ENCODE measurements at places on chromosomes 4 and X.

- no peak for DNase-seq
These were observed 3.8 kb downstream of the FGG start for GRCh38 chr4:154608361-154609252.

GRCh38 chr4:169372791-169373190 is 102.0 kb upstream of the SH3RF1 start:
- no peak for DNase-seq

GRCh38 chr4:26173619-26174018 is 147.2 kb upstream of the RBPJ start:
- DNase-seq: no peak

DNA sequence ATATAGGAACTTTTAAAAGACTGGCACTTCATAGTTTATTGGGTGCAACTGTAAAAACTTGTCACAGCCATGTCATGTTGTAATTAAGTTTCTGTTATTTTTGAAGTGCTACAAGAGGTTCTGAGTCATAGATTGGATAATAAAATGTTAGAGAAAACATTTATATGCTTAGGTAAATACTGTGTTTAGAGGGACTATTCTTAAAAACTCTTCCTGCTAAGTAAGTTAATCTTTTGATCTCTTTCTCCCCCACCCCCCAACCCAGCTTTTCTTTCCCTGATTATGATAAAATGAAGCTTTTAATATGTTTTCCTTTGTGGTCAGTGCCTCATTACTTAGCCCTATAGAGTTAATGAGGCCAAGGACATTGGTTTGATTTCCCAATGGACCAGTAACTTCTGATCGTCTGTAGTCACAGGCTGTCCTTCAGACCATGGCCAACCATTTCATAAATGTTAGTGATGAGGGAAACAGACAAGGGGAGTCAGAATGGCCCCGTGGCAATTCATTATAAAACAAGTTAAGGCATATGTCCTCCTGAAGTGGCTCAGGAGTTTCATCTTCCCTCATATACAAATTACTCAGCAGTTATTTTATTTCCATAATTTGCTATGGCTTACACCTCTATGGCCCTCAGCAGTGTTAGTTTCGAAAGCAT is 3.9 kb upstream of the PDLIM5 start:
- DNase-seq: no peak

- no peak for DNase-seq
These were observed 66.0 kb upstream of the CHRNA9 start for GRCh38 chr4:40269133-40269532.

GRCh38 chr4:66204534-66205247 is 534.4 kb upstream of the EPHA5 start:
- DNase-seq: no peak

DNA sequence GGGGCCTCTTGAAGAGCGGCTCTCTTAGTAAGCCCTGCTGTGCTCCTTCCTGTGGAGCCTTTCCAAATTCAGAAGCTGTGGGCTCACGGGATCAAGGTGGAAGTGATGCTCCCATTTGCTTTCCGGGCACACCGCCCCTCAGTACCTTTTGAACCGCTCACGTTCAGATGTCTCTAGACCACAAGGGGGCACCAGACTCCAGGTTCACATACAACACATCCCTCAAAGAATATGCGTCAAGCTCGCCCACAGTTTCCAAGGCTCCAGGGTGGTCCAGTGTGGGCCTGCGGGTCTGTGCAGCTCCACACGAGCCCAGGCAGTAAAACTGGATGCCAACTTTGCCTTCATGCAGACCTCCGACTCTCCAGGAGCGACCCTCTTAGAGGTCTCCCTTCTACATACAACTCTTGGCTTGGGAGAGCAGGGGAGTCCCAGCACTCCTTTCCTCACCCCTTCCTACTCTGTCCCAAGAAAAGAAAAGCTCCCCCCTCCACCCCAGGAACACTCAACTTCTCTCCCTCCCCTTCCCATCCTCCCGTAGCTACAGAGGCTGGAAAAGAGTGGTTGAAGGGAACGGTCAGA is 11.0 kb downstream of the SUPT20HL1 start:
- peak; percentile 34 for DNase-seq

GRCh38 chr4:68070302-68070701 is 59.4 kb downstream of the TMPRSS11F start:
- DNase-seq: no peak

GRCh38 chr4:74654230-74654681 is 140.1 kb downstream of the BTC start:
- DNase-seq: no peak

DNA sequence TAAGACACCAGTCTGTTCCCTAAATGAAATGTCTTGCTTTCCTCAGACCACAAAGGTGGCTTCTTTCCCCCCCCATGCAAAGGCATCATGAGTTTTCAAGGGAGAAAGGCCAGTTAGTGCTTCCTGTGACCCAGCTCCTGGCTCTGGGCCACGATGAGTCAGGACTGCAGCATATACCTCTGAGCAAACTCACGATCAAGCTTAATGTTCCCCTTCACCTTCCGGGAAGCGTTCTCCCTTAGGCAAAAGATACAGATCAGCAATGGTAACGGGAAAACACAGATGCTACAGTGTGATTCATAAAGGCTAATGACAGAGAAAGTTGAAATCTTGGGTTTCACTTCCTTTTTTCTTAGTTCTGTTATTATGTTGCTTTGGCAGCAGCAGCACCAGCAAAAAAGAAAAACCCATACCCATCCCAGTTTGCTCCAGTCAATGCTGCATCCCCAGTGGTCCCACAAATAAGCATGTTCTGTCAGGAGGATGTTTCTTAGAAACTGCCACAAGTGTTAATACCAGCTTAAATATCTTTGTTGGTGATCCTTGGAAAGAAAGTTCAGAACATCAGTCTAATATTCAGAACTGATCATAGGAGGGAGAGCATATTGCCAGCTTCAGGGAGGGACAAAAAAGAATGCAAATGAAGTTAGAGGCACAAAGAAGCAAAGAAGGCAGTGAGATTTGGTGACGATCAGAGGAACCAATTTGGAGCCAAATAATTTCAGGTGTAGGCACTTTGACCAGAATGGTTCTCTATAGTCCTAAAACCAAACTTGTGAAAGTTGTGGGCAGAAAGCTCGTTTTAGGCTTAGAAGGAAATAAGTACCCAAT is 41.2 kb downstream of the LONRF3 start:
- no peak for DNase-seq

DNA sequence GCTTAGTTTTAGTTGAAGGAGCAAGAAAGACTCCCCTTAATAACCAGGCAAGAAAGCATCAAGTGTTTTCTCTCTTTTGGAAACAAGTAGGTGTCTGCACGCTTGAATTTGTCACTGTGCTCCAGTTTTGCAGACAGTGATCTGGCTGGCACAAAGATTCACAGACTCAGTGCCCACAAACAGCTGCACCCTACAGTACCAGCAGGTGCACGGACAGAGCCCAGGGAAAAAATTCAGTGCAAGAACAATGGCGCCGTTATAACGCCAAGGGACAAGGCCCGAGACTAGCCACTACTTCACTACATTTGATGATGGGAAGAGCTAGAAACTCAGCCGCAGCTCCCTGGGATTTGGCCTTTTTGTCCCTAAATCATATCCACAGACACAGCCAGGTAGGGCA is 56.0 kb downstream of the ZNF827 start:
- no peak for DNase-seq

DNA sequence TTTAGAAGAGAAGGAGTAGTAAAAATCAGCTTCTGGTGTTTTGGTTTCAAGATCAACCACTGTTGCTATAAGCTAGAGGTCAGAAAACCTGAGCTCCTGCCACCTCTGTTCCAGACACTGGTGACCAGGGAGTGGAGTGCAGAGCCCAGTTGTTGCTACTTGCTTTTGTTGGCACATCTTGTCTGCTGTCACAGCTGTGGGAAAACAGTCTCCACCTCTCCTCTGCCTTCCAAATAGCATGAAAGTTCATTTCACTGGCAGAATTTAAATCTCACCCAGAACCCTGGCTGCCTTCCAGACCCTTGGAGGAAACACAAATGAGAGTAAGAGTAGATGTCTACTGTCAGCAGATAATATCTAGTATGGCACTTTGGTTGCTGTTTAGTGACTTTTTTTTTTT is 297.5 kb upstream of the KLF3 start:
- DNase-seq: no peak

GRCh38 chrX:94366616-94367015 is 692.6 kb downstream of the FAM133A start:
- no peak for DNase-seq

DNA sequence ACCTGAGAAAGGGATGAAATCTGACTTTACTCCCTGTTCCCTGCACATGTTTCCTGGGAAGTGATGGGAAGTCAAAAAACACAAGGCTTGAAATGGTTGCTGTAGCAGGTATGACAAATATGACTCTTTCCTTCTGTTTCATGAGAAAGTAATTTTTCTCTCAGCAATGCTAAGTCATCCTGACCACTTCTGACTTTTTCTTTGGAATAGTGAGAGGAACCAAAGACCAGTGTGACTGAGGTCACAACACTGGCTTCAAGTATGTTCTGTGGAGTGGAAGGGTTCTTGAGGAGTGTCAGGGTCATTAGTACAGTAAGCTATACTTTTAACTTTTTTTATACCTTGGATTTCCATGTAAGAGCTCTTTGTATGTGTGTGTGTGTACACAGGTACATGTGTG is 225.3 kb downstream of the PPP3CA start:
- no peak for DNase-seq

- DNase-seq: no peak
These were observed 100.1 kb upstream of the VCX3B start for GRCh38 chrX:8364369-8365141.

DNA sequence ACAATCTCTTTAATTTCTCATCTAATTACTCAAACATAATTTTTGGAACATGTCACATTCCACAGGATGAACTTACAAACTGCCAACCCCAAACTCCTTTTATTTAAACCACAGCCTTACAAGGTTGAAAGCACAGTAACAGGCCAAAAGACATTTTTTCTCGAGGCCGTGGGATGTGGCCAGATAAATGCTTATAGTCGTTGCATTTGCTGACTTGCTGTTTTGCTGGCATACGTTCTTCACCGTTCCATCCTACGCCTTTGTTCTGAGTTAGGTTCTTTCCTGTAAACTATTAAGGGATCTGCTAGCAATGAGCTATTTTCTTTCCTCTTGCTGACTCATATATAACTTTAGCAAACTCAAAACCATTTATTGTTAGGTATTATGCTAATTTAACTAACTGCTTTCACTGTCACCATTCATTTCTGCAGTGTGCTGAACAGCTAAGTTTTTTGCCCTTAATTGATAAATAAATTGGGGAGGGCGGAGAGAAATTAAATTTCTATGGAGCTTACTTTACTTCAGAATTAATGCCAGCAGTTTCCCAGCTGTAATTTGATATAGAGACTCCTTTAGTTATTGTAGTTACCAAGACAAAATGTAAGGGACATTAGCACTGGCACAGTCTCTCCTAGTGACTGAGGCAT is 135.1 kb upstream of the PACRGL start:
- DNase-seq: no peak

DNA sequence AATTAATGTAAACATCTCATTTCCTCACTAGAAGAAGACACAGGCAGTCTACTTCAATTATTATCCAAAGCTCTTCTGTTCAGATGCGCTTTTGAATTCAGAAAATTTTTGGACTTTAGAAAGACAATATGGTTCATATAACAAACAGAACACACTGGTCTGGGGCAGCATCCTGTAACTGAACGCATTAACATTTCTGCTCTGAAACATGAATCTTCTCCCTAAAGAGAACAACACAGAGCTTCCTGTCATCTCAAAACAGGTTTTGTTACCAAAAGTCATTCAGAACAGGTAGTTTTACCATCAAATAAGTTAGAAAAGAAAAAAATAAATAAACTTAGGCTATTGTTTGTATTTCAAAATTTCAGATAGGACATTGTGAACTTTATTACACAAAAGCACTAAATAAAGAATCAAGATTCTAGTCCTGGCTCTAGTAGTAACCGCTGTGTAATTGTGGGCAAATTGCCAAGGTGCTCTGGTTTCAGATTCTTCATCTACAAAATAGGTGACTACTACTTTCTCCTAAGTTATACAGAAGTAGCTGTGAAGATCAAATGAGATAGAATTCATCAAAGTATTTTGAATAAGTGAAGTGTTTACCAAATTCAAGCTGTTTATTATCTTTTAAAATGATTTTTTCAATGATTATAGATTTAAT is 252.3 kb upstream of the RASGEF1B start:
- DNase-seq: no peak

DNA sequence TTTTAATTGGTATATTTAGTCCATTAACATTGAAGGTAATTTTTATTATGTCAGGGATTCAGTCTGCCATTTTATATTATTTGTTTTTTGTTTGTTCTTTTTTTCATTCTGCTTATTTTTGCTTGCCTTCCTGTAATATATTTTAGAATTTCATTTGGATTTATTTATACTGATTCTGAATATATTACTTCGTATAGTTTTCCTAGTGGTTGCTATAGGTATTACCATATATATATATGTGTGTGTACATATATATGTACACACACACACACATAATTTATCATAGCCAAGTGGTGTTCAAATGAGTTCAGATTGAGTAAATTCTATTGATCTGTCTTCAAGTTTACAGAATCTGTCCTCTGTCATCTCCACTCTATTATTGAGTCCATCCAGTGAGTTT is 11.2 kb downstream of the CITED1 start:
- no peak for DNase-seq

DNA sequence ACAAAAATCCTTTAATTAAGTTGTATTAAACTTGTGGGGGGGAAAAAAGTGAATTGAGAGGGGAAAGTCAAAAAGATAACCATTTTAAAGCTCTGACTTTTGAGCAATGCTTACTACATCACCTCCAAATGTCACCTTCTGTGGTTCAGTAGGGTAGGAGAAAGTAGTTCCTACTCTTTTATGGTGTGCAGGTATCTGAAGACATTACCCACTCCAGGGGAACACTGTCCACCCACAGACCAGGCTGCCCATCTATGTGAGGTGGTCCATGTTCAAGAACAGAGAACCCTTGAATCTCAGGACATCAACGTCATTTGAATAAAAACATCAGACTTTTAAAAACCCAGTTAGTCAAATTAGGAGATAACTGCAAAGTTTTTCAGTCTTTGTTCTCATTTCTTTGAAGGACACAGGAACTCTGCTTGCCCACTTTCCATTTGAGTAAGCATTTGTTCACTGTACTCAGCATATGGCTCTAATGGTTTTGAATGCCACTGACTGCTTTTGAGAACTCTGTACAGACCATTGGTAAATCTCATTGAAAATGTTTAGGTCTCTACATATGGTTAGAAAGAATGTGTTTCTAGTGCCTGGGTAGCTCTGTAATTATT is 18.4 kb downstream of the NMU start:
- DNase-seq: no peak

- no peak for DNase-seq
These were observed 147.2 kb downstream of the AFF2 start for GRCh38 chrX:148647651-148648050.

DNA sequence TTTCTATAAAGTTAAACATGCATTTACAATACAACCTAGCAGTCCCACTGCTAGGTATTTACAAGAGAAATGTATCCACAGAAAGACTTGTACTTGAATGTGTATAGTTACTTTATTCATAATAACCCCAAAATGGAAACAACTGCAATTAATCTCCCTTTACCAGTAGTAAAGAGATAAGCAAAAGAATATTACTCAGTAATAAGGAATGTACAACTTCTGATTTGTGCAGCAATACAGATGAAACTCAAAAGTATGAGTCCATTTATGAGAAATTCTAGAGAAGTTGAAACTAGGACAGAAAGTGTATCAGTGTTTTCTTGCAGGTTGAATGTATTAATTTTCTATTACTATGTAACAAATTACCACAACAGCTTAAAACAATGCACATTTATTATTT is 15.2 kb downstream of the USP53 start:
- DNase-seq: no peak

- DNase-seq: peak; percentile 51
These were observed 111.3 kb downstream of the ARHGAP10 start for GRCh38 chr4:147843162-147843561.

GRCh38 chr4:85763202-85763601 is 288.3 kb downstream of the ARHGAP24 start:
- DNase-seq: no peak

Measured in K562 (cell line).